GM23248 (cell line): ENCODE measurements at places on chromosomes 12 and 14. TPM values are rescaled to one million over a fixed set of nuclear protein-coding genes. Genes with fewer than 3 reads are reported as not detected.

EFS gene
- total RNA-seq, result 8.6 and 17.3 TPM in 2 replicates

DTX3 gene
- 12.3 and 19.6 TPM in 2 replicates for total RNA-seq

PTPRO gene
- 0.13 and 0.22 TPM in 2 replicates for total RNA-seq

TAS2R8 gene
- total RNA-seq, result not detected in 2 replicates

GPR84 gene
- total RNA-seq, result not detected in 2 replicates

KRT85 gene
- total RNA-seq, result not detected in 2 replicates

RFLNA gene
- 4.6 and 4.9 TPM in 2 replicates for total RNA-seq

- DNase-seq, result no peak
These were observed 43.2 kb downstream of the CYP46A1 start for GRCh38 chr14:99727096-99727870.

GRCh38 chr12:113169697-113170096 is 15.6 kb downstream of the DDX54 start:
- DNase-seq, result no peak

DNA sequence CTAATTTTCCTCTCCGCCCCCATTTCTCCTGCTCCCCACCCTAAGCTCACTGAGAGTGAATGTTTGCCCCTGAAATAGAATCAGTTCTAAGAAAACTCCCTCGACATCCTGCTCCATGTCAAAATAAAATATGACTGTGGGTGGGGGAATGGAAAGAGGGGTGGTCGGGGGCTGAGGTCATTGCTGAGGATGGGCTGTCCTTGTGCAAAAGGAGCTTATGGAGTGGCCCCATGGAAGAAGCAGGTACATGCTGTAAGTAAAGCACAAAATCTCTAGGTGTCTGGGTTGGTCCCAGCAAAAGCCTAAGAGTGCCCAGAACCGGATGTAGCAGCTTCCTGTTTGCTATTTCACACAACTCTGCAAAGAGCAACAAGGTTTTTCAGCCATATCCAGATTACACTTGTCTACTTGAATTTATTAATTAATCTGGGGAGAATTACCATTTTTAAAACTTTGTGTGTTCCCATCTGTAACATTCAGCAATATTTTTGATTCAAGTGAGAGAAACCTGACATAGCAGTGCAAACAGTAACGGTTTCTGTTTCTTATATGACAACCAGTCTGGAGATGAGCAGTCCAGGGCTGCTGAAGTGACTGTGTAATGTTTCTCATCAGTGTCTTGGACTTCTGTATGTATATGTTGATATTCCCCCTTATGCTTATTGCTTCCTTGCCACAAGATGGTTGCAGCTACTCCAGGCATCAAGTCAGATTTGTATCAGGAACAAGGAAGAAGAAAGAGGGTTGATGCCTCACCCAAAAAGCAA is 40.4 kb upstream of the GZMB start:
- no peak for DNase-seq

GRCh38 chr14:96484399-96484798 is 17.8 kb upstream of the PAPOLA start:
- DNase-seq, result no peak

DNA sequence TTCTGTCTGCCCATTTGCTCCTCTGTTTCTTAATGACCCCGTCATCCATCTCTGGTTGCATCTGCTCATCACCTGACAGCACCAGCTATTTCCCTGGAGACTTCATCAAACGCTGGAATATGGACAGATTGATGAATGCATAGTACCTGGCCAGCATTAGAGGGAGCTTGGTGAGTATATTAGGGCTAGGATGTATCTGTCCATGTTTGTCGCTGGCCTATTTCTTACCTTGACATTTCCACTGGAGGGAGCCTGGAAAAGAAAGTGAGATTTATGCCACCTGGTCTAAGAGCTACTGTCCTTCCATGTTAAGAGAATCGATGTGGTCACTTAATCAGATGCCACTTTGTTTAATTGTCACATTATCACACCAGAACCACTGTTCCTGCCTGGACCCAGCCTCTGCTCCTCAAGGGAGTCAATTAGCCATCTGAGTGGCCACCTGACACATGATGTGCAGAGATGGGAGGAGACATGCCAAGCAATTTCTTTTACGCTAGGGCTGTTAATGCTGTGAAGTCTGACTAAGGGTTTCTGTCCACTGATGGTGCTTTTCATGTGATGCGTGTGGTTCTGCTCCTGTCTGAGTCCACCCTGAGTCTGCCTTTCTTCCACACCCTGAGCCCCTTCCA is 75.3 kb upstream of the SFSWAP start:
- no peak for DNase-seq

- DNase-seq, result no peak
These were observed 120.1 kb upstream of the CCND2 start for GRCh38 chr12:4153343-4153892.

- DNase-seq, result peak; percentile 96
These were observed 177.9 kb upstream of the PRMT8 start for GRCh38 chr12:3313066-3313465.

- no peak for DNase-seq
These were observed 88.5 kb downstream of the MYRFL start for GRCh38 chr12:69913526-69913925.

- no peak for DNase-seq
These were observed 6.4 kb upstream of the TTC8 start for GRCh38 chr14:88818018-88818417.

- peak; percentile 18 for DNase-seq
These were observed 188.9 kb downstream of the NPAS3 start for GRCh38 chr14:33127531-33127930.

- peak; percentile 15 for DNase-seq
These were observed 66.4 kb downstream of the PTPRR start for GRCh38 chr12:70854138-70854537.

DNA sequence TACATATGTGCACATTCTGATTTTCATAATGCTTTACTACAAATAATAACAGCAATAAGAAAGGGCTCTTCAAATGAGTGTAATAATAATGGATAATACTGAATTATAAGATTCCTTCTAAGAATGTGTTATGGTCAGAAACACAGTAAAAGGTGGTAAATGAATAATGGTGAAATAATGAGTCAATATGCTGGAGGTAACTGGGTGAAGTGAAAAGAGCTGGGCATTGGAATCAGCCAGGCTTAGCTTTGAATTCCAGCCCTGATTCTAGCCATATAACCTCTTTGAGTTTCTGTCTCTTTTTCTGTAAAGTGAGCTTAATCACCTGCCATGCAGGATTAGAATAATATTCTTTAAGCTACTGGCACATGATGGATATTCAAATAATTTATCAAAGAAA is 39.1 kb downstream of the PLEKHA5 start:
- no peak for DNase-seq

GRCh38 chr12:6868211-6869048 is 1.1 kb downstream of the TPI1 start:
- peak; percentile 75 for DNase-seq
